Cortex of kidney (tissue), 1 donor: ENCODE measurements at places on chromosomes 2 and 18.

- DNase-seq, result no peak
These were observed 21.5 kb upstream of the SNTG2 start for GRCh38 chr2:929011-929735.

GRCh38 chr2:19114754-19115231, 243.6 kb downstream of the OSR1 start:
- no peak for DNase-seq

GRCh38 chr18:24010673-24011072, 3.9 kb upstream of the TTC39C start:
- DNase-seq, result no peak

DNA sequence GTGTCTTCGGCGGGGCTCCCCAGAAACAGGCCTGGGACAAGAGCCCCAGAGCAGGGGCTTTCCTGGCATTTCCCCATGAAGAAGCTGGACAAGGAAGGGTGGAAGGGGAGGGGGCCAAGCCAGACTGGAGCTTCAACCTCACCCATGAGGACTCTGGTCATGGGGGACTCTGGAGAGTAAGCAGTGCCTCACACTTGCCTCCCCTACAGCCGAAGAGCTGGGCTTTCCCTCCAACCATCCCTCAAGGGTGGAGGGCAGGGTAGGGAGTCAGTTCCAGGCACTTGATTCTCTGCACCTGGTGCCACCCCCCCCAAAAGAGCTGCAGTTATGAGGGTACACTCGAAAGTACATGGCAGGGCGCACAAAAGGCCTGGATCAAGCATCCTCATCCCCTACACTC, 246.6 kb downstream of the TFCP2L1 start:
- DNase-seq, result no peak

DNA sequence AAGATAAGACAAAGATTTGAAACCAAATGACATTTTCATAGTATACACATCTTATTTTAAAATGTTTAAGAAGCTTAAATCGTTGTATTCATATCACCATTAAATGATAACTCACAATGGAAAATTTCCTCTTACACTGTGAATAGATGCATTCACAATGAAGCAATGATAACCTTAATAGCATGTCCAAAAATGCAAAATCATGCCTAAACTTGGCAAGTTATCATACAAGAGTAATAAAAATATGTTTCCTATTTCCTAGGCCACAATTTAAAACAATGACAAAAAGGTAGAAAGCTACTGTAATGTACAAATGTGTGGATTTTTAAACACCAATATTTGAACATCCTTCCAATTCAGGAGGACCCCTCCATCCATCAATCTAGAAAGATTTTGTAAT, 157.4 kb upstream of the GULP1 start:
- no peak for DNase-seq

DNA sequence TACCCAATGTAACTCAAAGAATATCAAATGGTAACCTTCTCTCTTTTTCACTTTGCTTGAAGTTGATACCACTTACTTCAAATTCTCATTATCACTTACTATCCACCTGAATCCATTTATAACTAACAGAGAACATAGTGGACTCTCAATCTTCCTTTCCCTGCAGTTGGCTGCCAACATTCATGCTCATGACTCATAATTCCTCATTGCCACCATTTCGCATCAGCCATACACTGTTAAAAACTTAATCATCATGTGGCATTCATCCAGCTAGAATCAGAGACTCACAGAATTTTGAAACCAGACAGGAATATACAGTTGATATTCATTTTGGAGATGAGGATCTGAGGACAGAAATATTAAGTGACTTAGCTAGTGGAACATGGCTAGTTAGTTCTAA, 56.8 kb downstream of the SLC4A10 start:
- DNase-seq, result no peak

- DNase-seq, result no peak
These were observed 83.6 kb downstream of the HS1BP3 start for GRCh38 chr2:20567159-20567925.

- DNase-seq, result no peak
These were observed 304.8 kb downstream of the PDE11A start for GRCh38 chr2:177767768-177768167.

GRCh38 chr2:86286516-86286915, 50.9 kb downstream of the REEP1 start:
- DNase-seq, result no peak

GRCh38 chr18:801137-801536, 10.9 kb downstream of the YES1 start:
- DNase-seq, result no peak

DNA sequence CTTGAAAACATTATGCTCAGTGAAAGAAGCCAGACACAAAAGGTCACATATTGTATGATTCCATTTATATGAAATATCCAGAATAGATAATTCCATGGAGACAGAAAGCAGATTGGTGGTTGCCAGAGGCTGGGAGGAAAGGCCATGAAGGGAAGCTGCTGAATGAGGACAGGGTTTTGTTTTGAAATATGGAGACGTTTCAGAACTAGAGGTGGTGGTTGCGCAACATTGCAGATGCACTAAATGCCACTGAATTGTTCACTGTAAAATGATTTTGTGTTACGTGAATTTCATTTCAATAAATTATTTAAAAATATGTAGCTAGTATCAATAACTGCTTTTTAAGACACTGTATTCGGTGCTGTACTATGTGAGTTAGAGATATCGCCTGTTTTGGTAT, 101.7 kb upstream of the ZNF236 start:
- no peak for DNase-seq

- DNase-seq, result no peak
These were observed 39.2 kb downstream of the DPYSL5 start for GRCh38 chr2:26887151-26887550.

DNA sequence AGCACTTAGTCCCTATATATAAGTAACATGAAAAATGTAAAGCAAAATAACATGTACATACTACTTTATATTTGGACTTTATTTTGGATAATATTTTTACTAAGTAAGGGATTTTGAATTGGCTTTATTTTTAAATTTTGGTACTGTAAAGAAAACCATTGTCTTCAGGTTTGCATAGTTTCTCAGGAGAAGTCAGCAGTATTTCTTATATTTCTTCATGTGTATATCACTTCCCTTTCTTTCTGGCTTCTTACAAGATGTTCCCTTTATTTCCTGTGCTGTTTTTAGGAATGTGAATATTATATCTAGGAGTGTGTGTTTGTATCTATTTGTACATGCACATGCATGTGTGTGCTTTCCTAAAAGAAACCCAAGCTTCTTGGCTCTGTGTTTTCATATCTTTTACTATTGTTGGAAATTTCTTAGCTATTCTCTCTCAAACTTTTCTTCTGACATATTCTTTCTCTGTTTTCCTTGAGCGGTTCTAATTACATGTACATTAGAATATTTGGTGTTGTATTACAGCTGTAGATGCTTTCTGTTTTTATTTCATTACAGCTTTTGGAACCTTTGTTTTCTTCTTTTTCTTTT, 1549.7 kb upstream of the ACVR2A start:
- no peak for DNase-seq

GRCh38 chr2:27888790-27889189, 1.4 kb downstream of the RBKS start:
- no peak for DNase-seq

- no peak for DNase-seq
These were observed 81.0 kb upstream of the ACVR2A start for GRCh38 chr2:147763861-147764260.

- no peak for DNase-seq
These were observed 227.6 kb upstream of the SMAD7 start for GRCh38 chr18:49178321-49178720.

DNA sequence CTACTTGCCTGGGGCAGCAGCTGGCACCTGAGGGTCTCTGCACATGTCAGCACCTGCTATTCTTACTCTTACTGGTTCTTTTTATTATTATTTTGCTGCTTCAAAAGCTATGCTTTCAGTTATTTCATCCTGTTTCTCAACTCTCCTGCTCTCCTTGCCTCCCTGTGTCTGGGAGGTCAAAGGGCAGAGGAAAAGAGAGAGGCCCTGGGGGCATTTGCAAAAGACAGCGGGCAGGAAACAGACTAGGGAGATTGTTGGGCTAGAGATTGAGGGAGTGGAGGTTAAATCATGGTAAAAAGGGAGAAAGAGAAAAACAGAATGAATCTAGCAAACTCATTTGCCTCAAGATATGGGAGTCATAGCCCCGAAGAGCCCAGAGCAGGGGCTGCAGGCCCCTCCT, 21.1 kb upstream of the RPL31 start:
- no peak for DNase-seq

GRCh38 chr2:190634381-190634780, 14.5 kb upstream of the NAB1 start:
- DNase-seq, result no peak

GRCh38 chr18:58344861-58345463, 283.9 kb downstream of the ALPK2 start:
- DNase-seq, result no peak

DNA sequence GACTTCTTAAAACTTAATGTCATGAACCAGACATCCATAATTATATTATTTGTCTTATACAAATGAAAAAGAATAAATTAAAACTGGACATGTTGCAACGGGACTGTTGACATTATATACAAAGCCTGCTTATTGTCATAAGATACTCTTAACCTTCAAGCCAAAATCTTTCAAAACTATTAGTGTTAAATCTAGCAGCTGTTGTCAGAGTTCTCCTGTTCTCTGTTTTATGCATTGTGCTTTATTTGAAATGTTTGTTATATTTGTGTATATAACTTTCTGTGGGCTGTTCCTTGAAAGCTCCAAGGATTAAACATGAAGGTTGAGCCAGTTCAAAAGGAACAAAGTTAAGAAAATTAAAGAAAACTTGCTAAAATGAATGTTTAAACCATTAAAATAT, 335.5 kb upstream of the NT5C1B start:
- DNase-seq, result no peak

GRCh38 chr18:13566941-13567746, 159.2 kb downstream of the FAM210A start:
- DNase-seq, result no peak

GRCh38 chr2:16126517-16127275, 186.3 kb downstream of the MYCN start:
- DNase-seq, result no peak

GRCh38 chr2:54274781-54275242, 18.8 kb upstream of the TSPYL6 start:
- no peak for DNase-seq

GRCh38 chr2:113162869-113163268, 10.9 kb upstream of the PSD4 start:
- no peak for DNase-seq
